Cerebellar nuclear complex (tissue), 1 donor: ENCODE measurements at places on chromosomes 12 and 14.
A peak's percentile ranks its signal among the peaks of the same experiment; 100 is the strongest.

DNA sequence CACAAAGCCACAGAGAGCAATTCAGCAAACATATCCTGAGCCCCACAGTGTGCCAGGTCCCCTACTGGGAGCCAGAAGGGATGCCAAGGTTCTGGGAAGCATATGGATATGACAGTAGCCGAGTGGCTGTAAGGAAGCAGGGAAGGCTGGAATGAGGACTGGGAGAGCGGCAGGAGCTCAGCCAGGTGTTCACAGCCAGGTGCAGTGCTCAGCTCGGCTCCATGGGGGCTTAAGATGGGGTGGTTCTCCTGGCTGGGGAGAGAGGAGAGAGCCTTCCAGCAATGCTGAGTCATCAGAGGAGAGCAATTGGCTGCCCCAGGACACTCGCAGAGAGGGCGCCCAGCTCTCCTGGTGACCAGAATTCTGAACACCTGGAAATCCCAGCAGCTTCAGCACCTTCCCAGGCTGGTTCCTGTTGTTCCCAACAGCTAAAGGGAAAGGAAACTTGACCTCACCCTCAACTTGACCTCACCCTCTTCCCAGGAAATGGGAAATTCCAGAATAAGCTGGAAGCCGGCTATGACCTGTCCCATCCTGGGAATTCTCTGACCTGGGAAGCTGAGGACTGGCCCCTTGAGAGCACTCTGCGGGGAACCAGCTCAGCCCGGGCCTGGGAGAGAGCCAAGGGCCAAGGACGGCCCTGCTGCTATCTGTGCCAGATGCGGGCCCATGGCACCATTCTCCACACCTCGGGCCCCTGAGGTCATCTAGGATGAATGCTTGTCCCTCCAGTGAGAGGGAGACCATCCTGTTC lies 34.6 kb downstream of the SLC6A12 start:
- peak; percentile 79 for DNase-seq

DNA sequence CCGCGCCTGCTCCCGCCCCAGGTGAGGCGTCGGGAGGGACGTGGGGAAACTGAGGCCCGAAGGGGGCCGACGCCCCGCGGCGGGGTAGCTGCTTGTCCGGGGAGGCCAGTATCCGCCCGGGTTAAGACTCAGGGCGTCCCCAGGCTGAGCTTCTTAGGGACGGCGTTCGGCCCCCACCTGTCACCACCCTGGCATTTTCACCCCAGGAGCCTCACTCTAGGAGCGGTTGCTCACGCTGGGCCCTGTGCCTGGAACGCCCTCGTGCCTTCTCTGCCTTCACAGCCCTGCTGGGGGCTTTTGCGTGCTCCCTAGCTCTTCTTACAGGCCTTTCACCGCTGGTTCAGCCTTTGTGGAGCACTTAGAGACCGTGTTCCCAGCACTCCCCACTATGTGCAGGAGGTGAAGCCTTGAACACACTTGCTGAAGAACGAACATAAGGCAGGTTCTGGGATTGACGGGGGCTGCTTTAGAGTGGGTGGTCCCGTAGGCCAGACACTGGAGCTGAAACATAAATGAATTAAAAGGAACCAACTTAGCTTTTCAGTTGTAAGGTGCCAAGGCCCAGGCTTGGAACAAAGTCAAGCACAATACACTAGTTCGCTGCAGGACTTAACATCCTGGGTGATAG lies 601 bp downstream of the ZNF839 start:
- DNase-seq = no peak

GRCh38 chr14:78752518-78753188 lies 582.5 kb downstream of the NRXN3 start:
- DNase-seq = no peak

GRCh38 chr14:30610787-30611343 lies 11.3 kb upstream of the SCFD1 start:
- DNase-seq = no peak

GRCh38 chr12:15788233-15789219 lies 662 bp downstream of the EPS8 start:
- no peak for DNase-seq

DNA sequence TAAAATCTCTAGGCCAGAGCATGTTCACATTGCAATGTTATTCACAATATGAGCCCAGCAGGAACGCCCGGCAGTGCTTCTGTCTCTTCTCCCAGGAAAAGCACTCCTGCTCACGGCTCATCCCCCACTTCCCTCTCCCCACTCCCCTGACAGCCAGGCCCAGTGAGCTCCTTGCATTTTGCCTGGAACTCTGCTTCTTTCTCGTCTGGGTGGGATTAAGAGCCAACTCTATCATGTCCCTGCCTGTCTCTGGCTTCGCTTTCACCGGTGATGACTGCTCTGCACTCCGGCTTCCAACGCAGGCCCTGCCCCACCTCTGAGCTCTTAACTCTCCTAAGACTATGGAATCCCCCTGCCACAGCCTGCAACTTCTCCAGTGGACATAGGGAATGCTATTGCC lies 2.5 kb downstream of the PLEK2 start:
- no peak for DNase-seq

GRCh38 chr14:31239741-31240140 lies 32.1 kb upstream of the HECTD1 start:
- DNase-seq = no peak
